Esophagus muscularis mucosa (tissue), 4 donors: ENCODE measurements at places on chromosomes 6 and 20. TPM values are rescaled to one million over a fixed set of nuclear protein-coding genes. Genes with fewer than 3 reads are reported as not detected.

Gene IL17A
- total RNA-seq = not detected

Gene GNMT
- total RNA-seq = 3.6 TPM

Gene LGSN
- not detected for total RNA-seq

Gene MPIG6B
- total RNA-seq = not detected

Gene NRSN1
- total RNA-seq = 0.83 TPM

GRCh38 chr6:45187836-45188235, 140.3 kb upstream of the RUNX2 start:
- no peaks in the 10 kb centered on the region for H3K4me1 ChIP-seq
- DNase-seq = no peak
- H3K27ac ChIP-seq = no peak overlapping the region
- no peaks in the 10 kb centered on the region for H3K27me3 ChIP-seq

DNA sequence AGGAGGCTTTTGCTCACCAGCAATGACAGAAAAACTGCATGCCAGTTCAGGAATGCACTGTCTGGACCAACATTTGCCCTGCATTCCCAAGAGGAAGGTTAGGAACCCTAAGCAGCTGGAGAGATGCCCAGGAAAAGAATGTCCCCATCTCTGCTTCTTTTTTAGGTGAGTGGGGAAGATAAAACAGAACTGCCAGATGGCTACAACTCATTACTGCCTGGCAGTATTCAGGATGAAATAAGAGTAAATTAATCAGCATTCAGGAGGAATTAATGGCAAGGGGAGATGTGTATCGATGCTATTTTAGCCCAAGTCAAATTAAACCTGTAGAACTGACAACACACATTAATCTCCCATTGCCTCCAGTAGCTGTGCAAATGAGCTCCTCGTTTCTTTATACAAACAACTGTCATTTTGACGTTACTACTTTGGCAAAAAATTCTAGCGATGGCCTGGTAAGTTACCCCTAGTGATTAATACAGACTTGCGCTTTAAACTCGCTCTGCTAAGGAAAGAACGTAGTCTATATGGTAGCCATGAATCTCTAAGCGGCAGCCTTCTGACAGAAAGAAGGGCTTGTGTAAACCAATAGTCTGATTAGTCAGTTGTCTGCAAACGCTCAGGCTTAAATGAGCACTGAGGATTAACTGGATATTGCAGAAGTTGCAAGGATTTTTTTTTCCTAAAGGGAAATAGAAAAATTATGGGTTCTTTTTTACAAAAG, 16.7 kb upstream of the SMLR1 start:
- H3K36me3 ChIP-seq = no peaks in the 10 kb centered on the region
- no peak overlapping the region for H3K4me3 ChIP-seq
- H3K27me3 ChIP-seq = no peaks in the 10 kb centered on the region
- no peak overlapping the region for H3K27ac ChIP-seq

GRCh38 chr20:10415013-10415650, 18.9 kb downstream of the MKKS start:
- DNase-seq = no peak
- peaks cover 32% of the 10 kb centered on the region for H3K36me3 ChIP-seq
- no peak overlapping the region for H3K4me3 ChIP-seq
- no peaks in the 10 kb centered on the region for H3K27me3 ChIP-seq
- no peak overlapping the region for H3K27ac ChIP-seq

- no peaks in the 10 kb centered on the region for H3K27me3 ChIP-seq
- H3K4me3 ChIP-seq = no peak overlapping the region
- no peaks in the 10 kb centered on the region for H3K36me3 ChIP-seq
- no peaks in the 10 kb centered on the region for H3K4me1 ChIP-seq
- DNase-seq = no peak
- H3K27ac ChIP-seq = no peak overlapping the region
These were observed 132.5 kb downstream of the OLIG3 start for GRCh38 chr6:137361701-137362100.

- no peak overlapping the region for H3K4me3 ChIP-seq
- no peak for DNase-seq
- peak overlapping the region; percentile 40 for H3K27ac ChIP-seq
- H3K36me3 ChIP-seq = no peaks in the 10 kb centered on the region
- peaks cover 22% of the 10 kb centered on the region for H3K4me1 ChIP-seq
These were observed 423.7 kb upstream of the MARCKS start for GRCh38 chr6:113433335-113433991.

DNA sequence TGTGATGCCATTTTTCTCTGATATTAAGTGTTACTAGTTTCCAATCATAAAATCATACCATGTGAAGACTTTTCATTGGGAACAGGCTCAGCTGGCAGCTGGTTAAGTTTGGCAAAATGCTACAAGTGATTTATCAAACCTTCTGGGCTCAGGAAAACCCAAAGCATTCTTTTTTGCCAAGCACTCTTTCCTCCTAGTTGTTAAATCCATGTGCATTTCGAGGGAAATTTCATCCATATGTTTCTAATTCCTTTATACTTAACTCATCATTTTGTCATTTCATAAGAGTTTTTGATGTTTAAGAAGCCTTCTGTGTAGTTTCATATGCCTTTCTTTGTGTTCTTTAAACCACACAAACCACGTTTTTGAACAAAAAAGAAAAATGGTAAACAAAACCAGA, 217.6 kb upstream of the PDE10A start:
- no peak overlapping the region for H3K4me3 ChIP-seq
- H3K27ac ChIP-seq = peak overlapping the region; percentile 35
- peaks cover 42% of the 10 kb centered on the region for H3K4me1 ChIP-seq

- H3K4me1 ChIP-seq = peaks cover 4% of the 10 kb centered on the region
- no peak overlapping the region for H3K4me3 ChIP-seq
- H3K27ac ChIP-seq = no peak overlapping the region
- no peaks in the 10 kb centered on the region for H3K27me3 ChIP-seq
These were observed 136.6 kb downstream of the COL9A1 start for GRCh38 chr6:70166088-70166958.

GRCh38 chr20:24917797-24918578, 31.1 kb upstream of the CST7 start:
- no peaks in the 10 kb centered on the region for H3K36me3 ChIP-seq
- no peaks in the 10 kb centered on the region for H3K27me3 ChIP-seq
- no peak overlapping the region for H3K4me3 ChIP-seq
- H3K4me1 ChIP-seq = no peaks in the 10 kb centered on the region
- H3K27ac ChIP-seq = no peak overlapping the region

GRCh38 chr6:42960243-42961019, at the start of gene GNMT:
Gene GNMT (plus strand): TSS chr6:42960754. CDS start chr6:42960768, 14 bp downstream.
- no peak for DNase-seq
- H3K27me3 ChIP-seq = no peaks in the 10 kb centered on the region
- H3K27ac ChIP-seq = no peak within 1 kb of the TSS
- peaks cover 9% of the 10 kb centered on the region for H3K4me1 ChIP-seq

- no peaks in the 10 kb centered on the region for H3K36me3 ChIP-seq
- H3K27ac ChIP-seq = no peak overlapping the region
- H3K4me1 ChIP-seq = no peaks in the 10 kb centered on the region
These were observed 426.0 kb downstream of the KIF16B start for GRCh38 chr20:16147216-16147615.

DNA sequence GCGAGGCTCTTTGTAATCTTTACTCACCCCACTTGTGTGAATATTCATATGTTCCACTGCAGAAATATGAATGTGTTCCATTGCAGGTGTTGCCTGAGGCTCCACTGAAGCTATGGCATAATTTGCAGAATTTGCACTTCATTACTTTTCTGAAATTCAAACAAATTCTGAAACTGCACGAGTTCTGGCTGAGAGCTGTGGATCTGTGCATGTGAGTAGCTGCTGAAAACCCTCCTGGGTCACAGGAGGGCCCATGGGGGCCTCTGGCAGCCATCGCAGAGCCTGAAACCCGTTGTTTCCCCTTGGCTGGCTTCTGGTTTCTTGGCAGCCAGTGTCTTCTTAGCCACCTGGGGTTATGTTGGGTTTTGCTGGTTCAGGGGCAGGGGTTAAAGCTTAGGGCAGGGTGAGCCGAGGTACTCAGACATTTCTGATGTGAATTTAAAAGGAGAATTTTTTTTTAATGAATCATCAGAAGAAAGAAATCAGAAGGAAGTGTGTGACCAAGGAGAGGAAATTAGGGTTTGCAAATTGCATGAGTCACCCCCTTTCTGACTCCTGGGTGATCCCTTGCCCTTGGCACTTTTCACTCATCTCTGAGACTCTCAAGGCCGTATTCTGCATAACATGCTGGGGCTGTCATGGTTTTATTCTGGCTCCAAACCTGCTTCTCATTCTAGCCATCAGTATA, 40.6 kb downstream of the TOX2 start:
- H3K36me3 ChIP-seq = no peaks in the 10 kb centered on the region
- H3K27me3 ChIP-seq = no peaks in the 10 kb centered on the region
- H3K4me3 ChIP-seq = no peak overlapping the region
- peaks cover 66% of the 10 kb centered on the region for H3K4me1 ChIP-seq
- no peak for DNase-seq

- DNase-seq = no peak
- no peaks in the 10 kb centered on the region for H3K27me3 ChIP-seq
- H3K4me1 ChIP-seq = peaks cover 18% of the 10 kb centered on the region
- H3K27ac ChIP-seq = peak overlapping the region; percentile 44
- H3K4me3 ChIP-seq = no peak overlapping the region
These were observed 50.2 kb downstream of the ERMARD start for GRCh38 chr6:169801396-169802160.

- no peak for DNase-seq
- H3K4me1 ChIP-seq = no peaks in the 10 kb centered on the region
- H3K27me3 ChIP-seq = no peaks in the 10 kb centered on the region
- no peak overlapping the region for H3K4me3 ChIP-seq
- H3K36me3 ChIP-seq = no peaks in the 10 kb centered on the region
- no peak overlapping the region for H3K27ac ChIP-seq
These were observed 826.6 kb downstream of the MAFB start for GRCh38 chr20:39862470-39862891.

DNA sequence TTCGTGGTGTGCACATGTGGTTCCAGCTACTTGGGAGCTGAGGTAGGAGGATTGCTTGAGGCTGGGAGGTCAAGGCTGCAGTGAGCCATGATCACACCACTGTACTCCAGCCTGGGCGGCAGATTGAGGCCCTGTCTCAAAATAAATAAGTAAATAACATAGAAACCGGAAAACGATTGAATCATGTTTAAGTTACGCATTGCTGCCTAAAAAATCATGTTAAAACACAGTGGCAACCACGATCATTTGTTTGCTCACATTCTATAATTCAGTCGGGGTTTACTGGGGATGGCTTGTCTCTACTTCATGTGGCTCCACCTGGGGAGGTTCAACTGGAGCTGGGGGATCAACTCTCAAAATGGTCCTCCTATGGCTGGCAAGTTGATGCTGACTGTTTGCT, 8.2 kb upstream of the CDKN1A start:
- H3K4me1 ChIP-seq = peaks cover 9% of the 10 kb centered on the region
- no peak for DNase-seq
- H3K4me3 ChIP-seq = no peak overlapping the region
- no peaks in the 10 kb centered on the region for H3K27me3 ChIP-seq
- H3K36me3 ChIP-seq = no peaks in the 10 kb centered on the region

DNA sequence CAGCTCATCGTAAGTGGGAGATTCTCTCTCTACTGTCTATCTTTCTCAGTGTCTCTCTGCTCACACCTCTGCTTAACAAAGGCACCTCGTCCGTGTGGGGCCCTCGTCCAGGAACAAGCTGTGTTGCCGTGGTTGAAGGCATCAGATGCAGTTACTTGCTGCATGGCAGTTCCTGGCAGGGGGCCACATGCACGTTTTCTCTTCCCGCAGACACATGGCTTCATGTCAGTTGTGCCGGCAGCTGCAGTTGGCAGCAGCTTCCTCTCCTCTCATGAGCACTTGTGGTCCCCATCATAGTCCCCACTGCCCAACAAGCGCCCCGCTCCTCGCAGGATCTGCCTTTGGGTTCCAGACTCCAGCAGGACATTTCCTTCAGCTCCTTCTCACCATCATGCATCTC, 7.1 kb upstream of the AFDN start:
- H3K27ac ChIP-seq = no peak overlapping the region
- H3K4me3 ChIP-seq = no peak overlapping the region
- no peaks in the 10 kb centered on the region for H3K36me3 ChIP-seq
- no peaks in the 10 kb centered on the region for H3K4me1 ChIP-seq
- no peak for DNase-seq

DNA sequence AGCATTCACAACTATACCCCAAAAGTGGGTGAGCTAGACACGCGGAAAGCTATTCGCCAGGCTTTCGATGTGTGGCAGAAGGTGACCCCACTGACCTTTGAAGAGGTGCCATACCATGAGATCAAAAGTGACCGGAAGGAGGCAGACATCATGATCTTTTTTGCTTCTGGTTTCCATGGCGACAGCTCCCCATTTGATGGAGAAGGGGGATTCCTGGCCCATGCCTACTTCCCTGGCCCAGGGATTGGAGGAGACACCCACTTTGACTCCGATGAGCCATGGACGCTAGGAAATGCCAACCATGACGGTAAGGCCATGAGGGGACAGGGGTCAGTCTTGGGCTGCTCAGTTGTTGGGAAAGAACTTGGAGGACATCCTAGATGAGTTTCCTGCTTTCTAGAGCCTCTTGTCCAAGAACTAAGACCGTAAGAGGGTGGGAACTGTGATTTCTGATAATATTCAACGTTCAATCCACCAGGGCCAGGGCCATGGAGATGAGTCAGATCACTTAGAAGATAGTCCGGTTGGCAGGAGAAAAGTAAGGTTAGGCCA, 23.4 kb downstream of the MMP24OS start:
- no peak overlapping the region for H3K4me3 ChIP-seq
- no peaks in the 10 kb centered on the region for H3K27me3 ChIP-seq
- peaks cover 7% of the 10 kb centered on the region for H3K4me1 ChIP-seq
- H3K27ac ChIP-seq = no peak overlapping the region
- DNase-seq = no peak

DNA sequence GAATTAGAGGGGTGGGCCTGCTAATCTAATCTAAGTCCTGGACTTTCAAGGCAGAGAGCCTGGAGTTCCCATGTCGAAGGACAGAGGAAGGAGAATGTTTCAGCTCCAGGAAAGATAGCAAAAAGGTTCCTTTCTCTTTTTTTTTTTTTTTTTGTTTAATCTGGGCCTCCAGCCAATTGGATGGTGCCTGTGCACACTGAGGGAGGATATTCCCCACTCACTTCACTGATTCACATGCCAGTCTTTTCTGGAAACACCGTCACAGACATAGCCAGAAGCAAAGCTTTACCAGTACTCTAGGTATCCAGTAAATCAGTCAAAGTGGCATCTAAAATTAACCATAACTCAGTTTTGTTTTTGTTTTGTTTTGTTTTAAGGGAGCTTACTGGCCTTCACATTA, 721.1 kb downstream of the TENT5A start:
- no peak for DNase-seq
- H3K4me3 ChIP-seq = no peak overlapping the region
- no peak overlapping the region for H3K27ac ChIP-seq

- no peaks in the 10 kb centered on the region for H3K36me3 ChIP-seq
- H3K27ac ChIP-seq = no peak overlapping the region
- H3K4me3 ChIP-seq = no peak overlapping the region
- DNase-seq = no peak
These were observed 1.5 kb upstream of the NINL start for GRCh38 chr20:25586877-25587276.

DNA sequence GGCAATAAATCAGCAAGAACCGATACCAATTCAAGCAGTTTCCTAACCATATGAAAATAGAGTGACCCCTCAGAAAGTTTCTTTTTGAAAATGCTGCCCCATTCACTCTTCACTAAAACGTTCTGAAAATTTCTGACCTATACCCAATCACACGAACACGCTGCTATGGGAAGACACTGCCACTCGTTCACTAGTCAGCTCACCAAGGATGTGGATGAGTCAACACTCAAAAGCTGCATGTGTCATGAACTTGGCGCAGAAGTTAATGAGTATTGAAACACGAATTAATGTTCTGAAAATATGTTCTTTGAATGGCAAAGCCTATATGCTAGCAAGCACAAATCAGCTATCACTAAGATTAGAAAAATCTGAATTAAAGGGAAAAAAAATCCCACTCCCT, 84.2 kb downstream of the PREP start:
- no peak overlapping the region for H3K4me3 ChIP-seq
- DNase-seq = peak; percentile 26
- H3K27ac ChIP-seq = no peak overlapping the region
- peaks cover 7% of the 10 kb centered on the region for H3K4me1 ChIP-seq
- H3K27me3 ChIP-seq = no peaks in the 10 kb centered on the region
